Calu3 (cell line): ENCODE measurements at places on chromosomes 2 and 18. TPM values are rescaled to one million over a fixed set of nuclear protein-coding genes. Genes with fewer than 3 reads are reported as not detected.

DNA sequence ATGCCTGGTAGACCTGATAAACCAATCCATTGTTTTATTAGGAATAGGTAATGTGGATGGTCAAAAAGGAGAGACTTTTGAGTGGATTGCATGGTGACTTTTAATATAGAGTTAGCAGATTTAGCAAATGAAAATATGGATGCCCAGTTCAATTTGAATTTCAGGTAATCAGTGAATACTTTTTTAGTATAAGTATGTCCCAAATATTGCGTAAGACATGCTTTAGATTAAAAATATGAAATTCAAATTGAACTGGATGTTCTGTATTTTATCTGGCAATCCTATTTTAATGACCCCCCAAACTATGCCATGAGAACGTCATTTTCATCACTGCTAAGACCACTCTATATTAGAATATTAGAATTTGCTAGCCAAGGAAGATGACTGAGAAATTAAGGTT, 30.3 kb upstream of the TNP1 start:
- H3K36me3 ChIP-seq: no peaks in the 10 kb centered on the region
- H3K27me3 ChIP-seq: peaks cover 27% of the 10 kb centered on the region
- H3K4me1 ChIP-seq: no peaks in the 10 kb centered on the region
- DNase-seq: no peak

- peaks cover 44% of the 10 kb centered on the region for H3K4me1 ChIP-seq
- no peaks in the 10 kb centered on the region for H3K27me3 ChIP-seq
- DNase-seq: peak; percentile 39
- H3K4me3 ChIP-seq: peak overlapping the region; percentile 90
- peaks cover 26% of the 10 kb centered on the region for H3K36me3 ChIP-seq
Observed at GRCh38 chr2:36965751-36966369, 476 bp downstream of the STRN start.

DNA sequence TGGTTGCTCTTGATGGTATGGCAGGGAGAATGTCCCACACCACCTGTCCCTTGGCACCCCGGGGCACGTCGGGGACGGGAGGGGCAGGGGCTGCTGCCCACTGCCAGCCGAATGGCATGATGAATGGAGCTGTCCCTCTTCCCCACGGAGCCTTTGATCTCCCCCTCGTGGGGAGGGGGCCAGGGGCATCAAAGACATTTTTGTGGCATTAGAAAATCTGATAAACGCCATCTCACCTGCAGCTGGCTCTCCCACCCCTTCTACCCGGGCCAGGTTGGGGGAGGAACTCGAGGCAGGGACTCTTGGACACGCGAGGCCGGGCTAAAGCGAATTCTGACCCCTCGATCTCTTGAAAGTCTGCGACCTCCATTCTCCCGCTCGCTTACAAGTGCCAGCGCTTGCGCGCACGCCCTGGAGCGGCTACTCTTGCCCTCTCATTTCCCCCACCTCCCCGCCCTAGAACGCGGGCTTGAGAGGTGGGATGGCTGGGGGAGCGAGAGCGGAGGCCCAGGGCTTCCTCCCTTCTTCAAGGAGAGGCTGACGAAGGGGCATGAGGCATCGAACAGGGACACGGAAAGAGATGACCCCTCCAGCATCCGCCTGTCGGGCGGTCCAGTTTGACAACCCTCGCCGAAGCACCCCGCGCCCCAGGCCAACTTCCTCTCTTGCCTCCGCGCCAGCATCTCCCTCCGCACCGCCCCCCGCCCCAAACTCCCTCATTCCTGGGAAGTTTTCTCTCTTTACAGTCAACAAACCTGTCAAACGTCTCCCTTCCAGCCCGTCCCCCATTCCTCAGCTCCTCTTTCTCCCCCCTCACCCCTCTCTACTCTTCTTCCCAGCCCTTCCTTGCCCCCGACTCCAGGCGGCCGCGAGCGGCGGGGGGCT, 692 bp upstream of the WNT6 start:
- H3K27ac ChIP-seq: no peak overlapping the region
- H3K4me3 ChIP-seq: peak overlapping the region; percentile 41
- H3K4me1 ChIP-seq: peaks cover 28% of the 10 kb centered on the region

GRCh38 chr18:63439334-63439733, 17.1 kb upstream of the VPS4B start:
- DNase-seq: peak; percentile 51
- H3K4me3 ChIP-seq: no peak overlapping the region
- no peaks in the 10 kb centered on the region for H3K27me3 ChIP-seq
- H3K4me1 ChIP-seq: no peaks in the 10 kb centered on the region
- no peak overlapping the region for H3K27ac ChIP-seq
- H3K36me3 ChIP-seq: no peaks in the 10 kb centered on the region

DNA sequence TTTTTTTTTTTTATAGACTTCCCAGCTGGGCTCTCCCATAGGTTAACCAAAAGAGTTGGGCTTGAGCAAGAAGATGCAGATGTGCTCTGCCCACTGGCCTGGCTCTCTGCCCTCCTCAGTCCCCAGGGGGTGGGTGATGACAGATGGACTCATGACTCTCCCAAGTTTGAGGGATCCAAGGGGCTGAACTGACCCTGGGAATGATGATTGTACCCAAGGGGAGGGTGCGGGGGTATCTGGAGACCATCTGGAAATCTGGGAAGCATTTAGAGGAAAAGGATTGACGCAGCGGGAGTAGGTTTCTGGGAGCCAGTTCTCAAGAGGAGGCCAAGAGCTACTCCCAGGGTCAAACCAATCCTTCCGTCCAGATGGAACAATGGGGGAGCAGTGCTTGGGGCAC, 330.8 kb downstream of the CYP26B1 start:
- H3K36me3 ChIP-seq: no peaks in the 10 kb centered on the region
- H3K4me1 ChIP-seq: no peaks in the 10 kb centered on the region
- DNase-seq: no peak
- H3K4me3 ChIP-seq: no peak overlapping the region

DNA sequence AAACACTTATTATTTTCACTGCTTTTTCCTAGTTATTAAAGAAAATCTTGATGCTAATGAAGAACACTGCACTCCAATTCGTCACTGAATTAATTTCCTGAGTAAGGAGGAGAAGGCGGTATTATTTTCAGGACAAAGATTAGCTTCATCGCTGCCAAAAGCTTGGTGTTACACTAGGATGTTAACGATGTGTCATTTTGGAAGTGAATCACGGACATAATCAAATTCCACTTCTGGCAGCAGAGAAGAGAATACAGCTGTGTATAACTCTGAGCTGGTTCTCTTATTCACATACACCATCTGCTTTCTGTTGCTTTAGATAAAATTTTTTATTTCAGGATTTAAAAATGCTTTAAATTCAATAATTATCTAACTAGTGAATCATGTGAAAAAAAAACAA, 74.1 kb downstream of the SCG2 start:
- H3K36me3 ChIP-seq: no peaks in the 10 kb centered on the region
- H3K27me3 ChIP-seq: no peaks in the 10 kb centered on the region
- H3K4me1 ChIP-seq: no peaks in the 10 kb centered on the region
- no peak overlapping the region for H3K27ac ChIP-seq
- no peak overlapping the region for H3K4me3 ChIP-seq

DNA sequence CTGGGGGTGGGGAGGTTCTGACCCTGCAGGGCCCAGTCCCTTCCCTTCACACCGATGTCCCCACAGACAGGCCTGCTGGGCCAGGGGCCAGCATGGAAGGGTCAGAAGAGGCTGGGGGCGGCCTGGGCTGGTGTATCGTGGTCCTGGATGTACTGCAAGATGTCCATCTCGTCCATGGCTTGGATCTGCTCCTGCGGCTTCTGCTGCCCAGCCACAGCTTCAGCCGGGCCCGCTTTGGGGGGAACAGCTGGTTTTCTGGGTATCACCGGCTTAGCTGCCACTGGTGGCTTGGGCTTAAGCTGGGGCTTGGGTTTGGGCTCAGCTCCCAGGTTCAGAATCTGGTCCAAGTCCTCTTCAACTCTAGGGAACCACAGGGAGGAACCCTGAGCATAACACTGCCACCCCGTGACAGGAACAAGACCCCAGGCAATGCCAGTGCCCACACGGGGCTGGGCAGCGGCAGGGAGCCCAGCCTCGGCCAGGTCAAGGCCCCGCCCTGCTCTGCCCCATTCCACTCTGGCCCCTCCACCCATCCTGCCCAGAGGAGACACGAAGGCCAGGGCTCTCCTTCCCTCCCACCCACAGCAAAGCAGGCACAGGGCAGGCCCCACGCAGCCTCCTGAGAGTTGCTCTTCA, 31.9 kb downstream of the HS1BP3 start:
- peaks cover 26% of the 10 kb centered on the region for H3K4me1 ChIP-seq
- no peak overlapping the region for H3K27ac ChIP-seq
- no peak overlapping the region for H3K4me3 ChIP-seq
- no peak for DNase-seq
- no peaks in the 10 kb centered on the region for H3K27me3 ChIP-seq
- H3K36me3 ChIP-seq: peaks cover 13% of the 10 kb centered on the region

DNA sequence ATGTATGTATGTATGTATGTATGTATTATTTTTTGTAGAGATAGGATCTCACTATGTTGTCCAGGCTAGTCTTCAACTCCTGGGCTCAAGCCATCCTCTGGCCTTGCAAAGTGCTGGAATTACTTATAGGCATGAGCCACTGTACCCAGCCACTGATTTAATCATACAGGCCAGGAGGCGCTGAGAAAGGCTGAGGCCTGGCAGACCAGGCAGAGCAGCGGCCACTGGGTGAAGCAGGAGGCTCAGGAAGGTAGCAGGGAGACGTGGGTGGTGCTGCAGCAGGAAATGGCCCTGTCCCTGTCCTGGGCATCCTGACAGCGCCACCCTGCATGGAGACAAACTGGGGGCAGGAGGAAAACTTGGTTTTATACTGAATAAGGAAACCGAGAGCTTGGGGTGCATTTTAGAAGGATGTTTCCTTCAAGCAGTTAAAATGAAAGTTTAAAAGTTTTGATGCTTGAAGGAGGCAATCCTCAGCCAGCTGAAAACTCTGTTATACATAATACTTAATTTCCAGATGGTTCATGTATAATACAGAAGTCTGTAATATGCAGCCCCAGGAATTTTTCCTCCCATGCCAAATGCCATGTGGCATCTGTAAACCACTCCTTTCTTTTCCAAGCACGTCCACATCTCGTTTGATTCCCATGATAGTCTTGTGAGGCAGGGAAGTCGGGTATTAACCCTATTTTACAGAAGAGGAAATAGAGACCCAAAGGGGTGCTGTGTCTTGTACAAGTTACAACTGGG, 182.4 kb downstream of the CELF4 start:
- H3K27me3 ChIP-seq: peaks cover 83% of the 10 kb centered on the region
- H3K36me3 ChIP-seq: no peaks in the 10 kb centered on the region
- H3K4me1 ChIP-seq: no peaks in the 10 kb centered on the region
- DNase-seq: no peak
- no peak overlapping the region for H3K4me3 ChIP-seq

- H3K36me3 ChIP-seq: no peaks in the 10 kb centered on the region
- no peaks in the 10 kb centered on the region for H3K27me3 ChIP-seq
- H3K4me3 ChIP-seq: no peak overlapping the region
- peaks cover 41% of the 10 kb centered on the region for H3K4me1 ChIP-seq
- no peak for DNase-seq
- no peak overlapping the region for H3K27ac ChIP-seq
Observed at GRCh38 chr2:36392571-36393255, 37.1 kb downstream of the CRIM1 start.

DNA sequence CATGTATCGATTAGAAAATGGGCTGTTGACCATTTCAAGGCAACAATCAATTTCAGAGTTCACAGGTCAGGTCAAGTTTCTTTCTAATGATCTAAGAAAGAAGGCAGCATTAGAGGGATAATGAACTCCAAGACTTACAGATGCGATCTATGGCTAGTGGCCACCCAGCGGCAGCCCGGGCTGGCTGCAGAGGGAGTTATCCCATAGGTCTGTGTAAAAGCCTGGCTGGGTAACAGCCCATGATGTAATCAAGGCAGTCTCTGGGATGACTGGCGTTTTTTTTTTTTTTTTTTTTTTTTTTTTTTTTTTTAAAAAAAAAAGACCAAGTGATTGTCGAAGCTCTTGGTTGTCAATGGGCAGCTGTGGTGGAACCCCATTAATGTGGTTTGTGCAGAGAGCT, 171.1 kb upstream of the SKOR2 start:
- no peak for DNase-seq
- no peak overlapping the region for H3K4me3 ChIP-seq
- no peaks in the 10 kb centered on the region for H3K4me1 ChIP-seq
- H3K27me3 ChIP-seq: peaks cover 63% of the 10 kb centered on the region
- peaks cover 5% of the 10 kb centered on the region for H3K36me3 ChIP-seq
- H3K27ac ChIP-seq: no peak overlapping the region

DNA sequence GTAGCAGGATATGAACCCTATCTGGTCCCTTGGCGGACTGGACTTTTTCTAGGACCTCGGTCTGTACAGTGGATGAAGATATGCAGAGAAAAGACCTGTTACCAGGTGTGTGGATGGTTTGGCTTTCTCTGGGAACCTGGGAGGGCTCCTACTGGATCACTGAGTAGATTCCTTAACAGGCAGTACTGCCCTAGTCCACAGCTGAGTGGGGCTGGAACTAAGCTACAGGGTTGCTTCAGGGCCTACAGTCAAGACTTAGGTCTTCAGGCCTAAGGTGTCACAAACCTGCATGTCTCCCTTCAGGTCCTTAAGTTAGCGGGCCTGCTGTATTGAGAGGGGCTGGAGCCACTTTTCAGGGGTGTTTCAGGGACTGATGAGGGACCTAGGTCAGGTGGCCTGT, 42.9 kb downstream of the ORC4 start:
- no peak overlapping the region for H3K4me3 ChIP-seq
- no peaks in the 10 kb centered on the region for H3K4me1 ChIP-seq
- H3K27me3 ChIP-seq: no peaks in the 10 kb centered on the region
- no peak overlapping the region for H3K27ac ChIP-seq

DNA sequence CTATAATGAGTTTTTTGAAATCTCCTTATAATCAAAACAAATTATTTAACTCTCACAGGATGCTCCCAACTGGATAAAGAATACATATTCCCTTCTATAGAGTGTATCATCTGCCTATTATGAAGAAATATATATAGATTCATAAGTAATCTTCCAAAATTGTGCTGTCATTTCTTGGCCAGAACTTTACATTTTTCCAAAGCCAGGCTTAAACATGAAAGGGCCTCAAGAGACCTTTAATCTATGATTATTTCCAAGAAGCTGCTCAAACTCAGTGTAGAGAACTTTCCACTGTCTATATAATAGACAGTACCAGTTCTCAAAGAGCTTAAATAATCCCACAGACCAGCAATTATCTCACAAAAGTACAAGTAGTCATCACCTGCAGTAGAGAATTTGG, 211.0 kb downstream of the AKAIN1 start:
- no peaks in the 10 kb centered on the region for H3K4me1 ChIP-seq
- H3K27ac ChIP-seq: no peak overlapping the region
- no peak overlapping the region for H3K4me3 ChIP-seq
- no peaks in the 10 kb centered on the region for H3K36me3 ChIP-seq
- DNase-seq: no peak

DNA sequence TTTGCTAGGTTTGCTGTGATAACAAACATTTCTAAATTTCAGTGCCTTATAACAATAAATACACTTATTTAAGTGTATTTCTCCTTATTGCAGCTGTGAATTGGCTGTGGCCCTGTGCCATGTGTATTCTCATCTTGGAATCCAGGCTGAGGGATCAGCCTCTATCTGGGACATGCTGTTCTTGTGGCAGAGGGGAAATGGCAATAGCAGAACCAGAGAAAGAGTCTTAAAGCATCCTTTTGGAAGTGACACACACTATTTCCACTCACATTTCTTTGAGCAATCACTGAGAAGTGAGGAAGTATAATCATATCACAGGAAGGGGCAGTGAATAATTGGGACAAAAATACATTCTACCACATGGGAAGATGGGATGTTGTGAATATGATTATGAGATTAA, 66.2 kb upstream of the PROKR1 start:
- no peaks in the 10 kb centered on the region for H3K36me3 ChIP-seq
- no peak overlapping the region for H3K27ac ChIP-seq
- no peaks in the 10 kb centered on the region for H3K4me1 ChIP-seq
- DNase-seq: no peak

The AKAIN1 gene
- total RNA-seq: not detected in 2 replicates

The GAREM1 gene
- 17.0 and 19.3 TPM in 2 replicates for total RNA-seq

The FBXO15 gene
- 1.5 and 1.7 TPM in 2 replicates for total RNA-seq

The HJURP gene
- total RNA-seq: 58.5 and 71.0 TPM in 2 replicates

The ACMSD gene
- not detected in 2 replicates for total RNA-seq

The WBP1 gene
- total RNA-seq: 61.6 and 63.7 TPM in 2 replicates

The RPS27A gene
- total RNA-seq: 702 and 747 TPM in 2 replicates
